CD8-positive, alpha-beta memory T cell (primary cell): ENCODE measurements at places on chromosomes 1 and 21. TPM values are rescaled to one million over a fixed set of nuclear protein-coding genes. Genes with fewer than 3 reads are reported as not detected.

- no peak for DNase-seq
- no peaks in the 10 kb centered on the region for H3K36me3 ChIP-seq
- no peaks in the 10 kb centered on the region for H3K4me1 ChIP-seq
Observed at GRCh38 chr1:205003358-205004131, 39.5 kb upstream of the CNTN2 start.

DNA sequence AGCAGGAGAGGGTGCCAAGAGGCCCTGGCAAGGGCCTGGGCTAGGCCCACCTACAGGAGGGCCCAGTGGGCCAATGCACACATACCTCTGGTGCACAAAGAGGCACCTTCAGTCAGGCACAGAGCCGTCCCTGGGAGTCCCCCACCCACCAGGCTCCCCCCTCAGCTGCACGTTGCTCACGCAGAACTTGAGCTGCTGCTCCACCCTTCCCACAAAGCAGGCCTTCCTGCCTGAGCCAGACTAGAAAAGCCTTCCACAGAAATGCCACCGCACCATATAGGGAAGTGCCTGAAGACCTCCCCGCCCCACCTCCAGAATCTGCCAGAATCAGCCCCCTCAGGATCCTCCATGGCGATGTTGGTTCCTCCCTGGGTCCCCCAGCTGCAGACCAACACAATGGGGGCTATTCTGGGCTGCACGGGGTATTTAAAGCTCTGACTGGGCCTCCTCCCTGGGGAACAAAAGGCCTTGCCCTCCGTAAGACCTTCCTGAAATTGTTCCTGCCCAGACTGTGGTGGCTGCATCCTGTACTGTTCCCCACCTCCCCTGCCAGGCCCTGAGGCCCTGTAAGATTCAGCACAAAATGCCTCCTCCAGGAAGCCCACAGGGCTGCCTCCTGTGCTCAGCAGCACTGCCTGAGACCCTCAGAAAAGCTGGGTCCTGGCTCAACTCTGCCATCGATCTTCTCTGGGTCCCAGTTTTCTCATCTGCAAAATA is 27.2 kb downstream of the HSPG2 start:
- peak overlapping the region; percentile 45 for H3K27ac ChIP-seq
- no peak overlapping the region for H3K4me3 ChIP-seq
- DNase-seq, result peak; percentile 35
- H3K4me1 ChIP-seq, result peaks cover 12% of the 10 kb centered on the region

- H3K36me3 ChIP-seq, result no peaks in the 10 kb centered on the region
- H3K27me3 ChIP-seq, result no peaks in the 10 kb centered on the region
- H3K4me1 ChIP-seq, result peaks cover 44% of the 10 kb centered on the region
- H3K4me3 ChIP-seq, result no peak overlapping the region
- H3K27ac ChIP-seq, result no peak overlapping the region
Observed at GRCh38 chr1:27455139-27455811, 34.7 kb downstream of the WASF2 start.

GRCh38 chr1:27427816-27428315 is 35.4 kb downstream of the GPR3 start:
- peaks cover 10% of the 10 kb centered on the region for H3K36me3 ChIP-seq
- no peaks in the 10 kb centered on the region for H3K27me3 ChIP-seq
- peaks cover 73% of the 10 kb centered on the region for H3K4me1 ChIP-seq
- peak overlapping the region; percentile 37 for H3K4me3 ChIP-seq
- DNase-seq, result no peak

DNA sequence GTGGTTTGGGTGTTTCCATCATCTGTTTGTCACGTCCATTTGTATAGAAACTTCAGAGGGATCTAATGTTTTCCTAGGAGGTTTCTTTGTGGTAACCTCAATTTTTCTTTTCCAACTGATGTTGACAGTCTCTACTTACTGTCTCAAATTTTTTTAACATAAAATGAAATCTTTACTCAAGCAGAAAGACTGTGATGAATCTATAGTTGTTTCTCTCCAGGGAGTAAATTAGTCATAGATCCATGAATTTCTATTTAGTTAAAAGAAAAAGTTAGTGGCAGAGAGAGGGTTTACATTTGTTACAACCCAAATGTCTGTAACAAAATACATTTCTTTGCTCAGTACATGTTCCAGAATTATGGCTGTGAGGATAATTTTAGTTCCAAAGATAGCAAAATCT is 161.6 kb downstream of the DISP1 start:
- H3K27me3 ChIP-seq, result no peaks in the 10 kb centered on the region
- no peak overlapping the region for H3K4me3 ChIP-seq
- H3K36me3 ChIP-seq, result no peaks in the 10 kb centered on the region
- no peaks in the 10 kb centered on the region for H3K4me1 ChIP-seq
- no peak for DNase-seq
- no peak overlapping the region for H3K27ac ChIP-seq

- no peaks in the 10 kb centered on the region for H3K4me1 ChIP-seq
- no peaks in the 10 kb centered on the region for H3K36me3 ChIP-seq
- no peak for DNase-seq
- H3K4me3 ChIP-seq, result no peak overlapping the region
- no peaks in the 10 kb centered on the region for H3K27me3 ChIP-seq
- no peak overlapping the region for H3K27ac ChIP-seq
Observed at GRCh38 chr1:220487297-220487820, 40.6 kb upstream of the MARK1 start.

- H3K4me3 ChIP-seq, result peak overlapping the region; percentile 78
- peaks cover 51% of the 10 kb centered on the region for H3K4me1 ChIP-seq
- H3K36me3 ChIP-seq, result peaks cover 3% of the 10 kb centered on the region
- DNase-seq, result peak; percentile 54
Observed at GRCh38 chr21:34889320-34889675, 159.8 kb downstream of the RUNX1 start.

DNA sequence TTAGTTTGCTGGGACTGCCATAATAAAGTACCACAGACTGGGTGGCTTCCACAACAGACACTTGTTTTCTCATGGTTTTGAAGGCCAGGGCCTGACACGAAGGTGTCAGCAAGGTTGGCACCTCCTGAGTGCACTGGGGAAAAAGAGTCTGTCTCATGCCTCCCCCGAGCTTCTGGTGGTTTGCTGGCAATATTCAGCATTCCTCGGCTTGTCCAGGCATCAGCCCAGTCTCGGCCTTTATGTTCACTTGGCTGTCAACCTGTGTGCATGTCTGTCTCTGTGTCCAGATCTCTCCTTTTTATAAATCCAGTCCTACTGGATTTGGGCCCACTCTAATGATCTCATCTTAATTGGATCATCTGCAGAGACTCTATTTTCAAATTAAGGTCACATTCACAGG is 72.6 kb downstream of the DOP1B start:
- DNase-seq, result no peak
- peaks cover 15% of the 10 kb centered on the region for H3K36me3 ChIP-seq
- H3K4me1 ChIP-seq, result no peaks in the 10 kb centered on the region
- H3K4me3 ChIP-seq, result no peak overlapping the region
- H3K27ac ChIP-seq, result no peak overlapping the region
- no peaks in the 10 kb centered on the region for H3K27me3 ChIP-seq

GRCh38 chr1:111769517-111770146 is 13.9 kb downstream of the DDX20 start:
- no peak overlapping the region for H3K4me3 ChIP-seq
- DNase-seq, result peak; percentile 53
- H3K27me3 ChIP-seq, result no peaks in the 10 kb centered on the region
- H3K36me3 ChIP-seq, result peaks cover 11% of the 10 kb centered on the region

GRCh38 chr1:51442198-51442597 is 76.9 kb downstream of the EPS15 start:
- peaks cover 12% of the 10 kb centered on the region for H3K36me3 ChIP-seq
- no peak overlapping the region for H3K4me3 ChIP-seq
- H3K27me3 ChIP-seq, result no peaks in the 10 kb centered on the region
- DNase-seq, result no peak
- H3K27ac ChIP-seq, result no peak overlapping the region

DNA sequence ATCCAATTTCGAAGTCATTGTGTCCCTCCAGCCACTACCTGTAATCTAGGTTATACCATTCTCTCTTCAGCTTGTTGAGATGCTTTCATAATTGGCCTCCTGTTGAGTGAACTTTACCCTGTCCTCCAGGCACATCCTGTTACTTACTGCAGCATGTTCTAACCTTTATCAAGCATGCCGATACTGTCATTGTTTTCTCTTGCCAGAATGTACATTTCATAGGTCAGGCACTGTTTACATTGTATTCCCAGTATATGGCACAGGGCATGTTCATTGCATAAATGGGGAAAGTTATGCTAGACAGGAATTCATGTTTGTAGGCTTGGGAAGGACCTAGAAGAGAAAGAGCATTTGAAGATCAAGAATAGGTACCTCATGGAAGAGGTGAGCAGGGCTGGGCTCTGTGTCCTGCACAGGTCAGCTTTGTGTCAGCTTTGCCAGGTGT is 10.2 kb downstream of the CXADR start:
- no peaks in the 10 kb centered on the region for H3K27me3 ChIP-seq
- H3K27ac ChIP-seq, result no peak overlapping the region
- no peaks in the 10 kb centered on the region for H3K4me1 ChIP-seq
- DNase-seq, result no peak
- no peaks in the 10 kb centered on the region for H3K36me3 ChIP-seq

DNA sequence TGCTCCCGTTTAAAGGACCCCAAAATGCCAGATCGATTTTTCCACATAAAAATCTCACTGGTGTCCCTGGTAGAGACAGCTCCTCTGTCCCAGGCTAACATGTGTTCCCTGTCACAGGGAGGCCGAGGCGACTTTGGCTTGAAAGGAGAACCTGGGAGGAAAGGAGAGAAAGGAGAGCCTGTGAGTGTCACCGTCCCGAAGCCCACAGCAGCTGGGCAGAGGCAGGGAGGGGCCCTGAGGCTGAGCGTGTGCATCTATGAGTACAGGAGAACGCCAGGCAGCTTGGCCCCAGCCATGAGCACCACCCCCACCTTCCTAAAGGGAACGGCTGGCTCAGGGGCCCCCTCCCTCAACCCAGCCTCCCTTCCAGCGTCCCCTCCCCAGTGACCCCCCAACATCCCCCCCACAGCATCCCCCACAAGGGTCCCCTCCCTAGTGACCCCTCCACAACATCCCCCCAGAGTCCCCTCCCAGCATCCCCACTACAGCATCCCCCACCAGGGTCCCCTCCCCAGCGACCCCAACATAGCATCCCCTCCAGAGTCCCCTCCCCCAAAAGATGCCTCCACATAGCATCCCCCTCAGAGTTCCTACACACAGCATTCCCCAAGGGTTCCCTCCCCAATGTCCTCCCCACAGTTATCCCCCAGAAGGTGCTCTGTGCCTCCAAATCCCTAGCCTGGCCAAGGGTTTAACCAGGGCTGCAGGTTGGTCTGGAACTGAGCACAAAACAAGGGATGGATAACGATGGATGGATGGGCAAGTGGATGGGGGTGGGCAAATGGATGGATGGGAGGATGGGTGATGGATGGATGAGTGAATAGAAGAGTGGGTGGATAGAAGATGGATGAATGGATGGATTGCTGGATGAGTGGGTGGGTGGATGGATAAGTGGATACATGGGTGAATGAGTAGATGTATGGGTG is 25.1 kb downstream of the COL6A2 start:
- DNase-seq, result no peak
- H3K27me3 ChIP-seq, result no peaks in the 10 kb centered on the region
- no peak overlapping the region for H3K27ac ChIP-seq
- H3K4me1 ChIP-seq, result no peaks in the 10 kb centered on the region

DNA sequence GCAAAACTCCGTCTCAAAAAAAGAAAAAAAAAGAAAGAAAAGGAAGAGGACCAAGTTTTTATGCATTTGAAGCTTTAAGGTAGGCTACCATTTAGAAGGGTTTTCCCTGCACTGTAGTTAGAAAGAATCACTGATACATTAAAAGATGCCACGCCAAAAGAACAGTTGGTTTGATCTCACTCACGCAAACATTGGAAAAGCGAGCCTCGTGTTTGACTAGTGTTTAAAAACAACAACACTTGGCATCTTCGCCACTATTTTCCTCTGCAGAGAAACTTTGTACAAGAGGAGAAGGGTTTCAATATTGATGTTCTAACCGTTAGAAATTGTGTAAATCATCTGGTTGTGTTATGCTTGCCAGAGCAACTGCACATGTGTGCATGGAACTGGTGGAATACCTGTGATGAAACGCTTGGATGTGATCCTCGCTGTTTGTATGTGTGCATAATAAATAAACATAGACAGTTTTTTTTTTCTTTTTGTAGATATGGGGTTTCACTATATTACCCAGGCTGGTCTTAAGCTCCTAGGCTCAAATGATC is 24.0 kb upstream of the CAMTA1 start:
- H3K27me3 ChIP-seq, result no peaks in the 10 kb centered on the region
- DNase-seq, result no peak
- no peaks in the 10 kb centered on the region for H3K36me3 ChIP-seq
- no peak overlapping the region for H3K4me3 ChIP-seq
- H3K27ac ChIP-seq, result no peak overlapping the region

- H3K4me3 ChIP-seq, result no peak overlapping the region
- H3K27ac ChIP-seq, result no peak overlapping the region
- H3K36me3 ChIP-seq, result peaks cover 4% of the 10 kb centered on the region
Observed at GRCh38 chr1:37948166-37948565, 1.3 kb upstream of the INPP5B start.

- H3K27ac ChIP-seq, result no peak overlapping the region
- H3K4me1 ChIP-seq, result no peaks in the 10 kb centered on the region
- no peaks in the 10 kb centered on the region for H3K27me3 ChIP-seq
- no peak for DNase-seq
- H3K4me3 ChIP-seq, result no peak overlapping the region
Observed at GRCh38 chr1:86951430-86951829, 37.0 kb downstream of the HS2ST1 start.

DNA sequence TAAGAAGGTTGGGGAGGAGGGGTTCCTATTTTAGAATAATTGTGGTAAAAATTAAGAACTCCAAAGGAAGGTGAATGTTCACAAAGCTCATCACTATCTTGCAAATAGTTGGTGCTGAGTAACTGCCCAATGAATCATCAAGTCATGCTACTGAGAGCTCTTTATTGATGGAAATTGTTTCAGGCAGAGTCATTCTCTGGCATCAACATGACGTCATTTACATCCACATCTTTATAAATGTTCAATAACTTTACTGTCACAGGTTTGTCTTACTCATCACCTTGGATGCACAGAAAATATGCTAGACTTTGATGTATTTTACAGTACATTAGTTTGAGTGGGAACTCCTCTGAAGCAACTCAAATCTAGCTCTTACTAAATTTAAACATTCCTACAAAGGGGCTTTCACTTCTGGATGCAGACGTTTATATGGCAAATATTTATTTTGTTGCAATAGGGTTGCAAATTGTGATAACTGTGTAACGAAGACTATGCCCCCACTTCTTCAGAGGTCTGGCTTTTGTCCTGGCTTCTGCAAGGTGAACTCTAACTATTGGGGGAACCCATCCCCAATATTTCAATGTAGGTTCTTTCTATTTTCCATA is 273.7 kb upstream of the AJAP1 start:
- H3K27ac ChIP-seq, result no peak overlapping the region
- no peaks in the 10 kb centered on the region for H3K36me3 ChIP-seq
- no peaks in the 10 kb centered on the region for H3K27me3 ChIP-seq
- no peak for DNase-seq
- no peak overlapping the region for H3K4me3 ChIP-seq
- peaks cover 4% of the 10 kb centered on the region for H3K4me1 ChIP-seq

- H3K27me3 ChIP-seq, result no peaks in the 10 kb centered on the region
- no peak overlapping the region for H3K27ac ChIP-seq
- H3K36me3 ChIP-seq, result no peaks in the 10 kb centered on the region
- H3K4me1 ChIP-seq, result no peaks in the 10 kb centered on the region
- H3K4me3 ChIP-seq, result no peak overlapping the region
Observed at GRCh38 chr21:26788790-26789189, 56.4 kb downstream of the ADAMTS1 start.

GRCh38 chr1:78743626-78744025 is 94.0 kb downstream of the IFI44 start:
- no peak overlapping the region for H3K27ac ChIP-seq
- no peaks in the 10 kb centered on the region for H3K36me3 ChIP-seq
- H3K4me3 ChIP-seq, result no peak overlapping the region
- H3K4me1 ChIP-seq, result no peaks in the 10 kb centered on the region

Gene INAVA
- 0.24 TPM for total RNA-seq

Gene CCDC18
- 10.7 TPM for total RNA-seq

Gene SLC6A17
- 0.07 TPM for total RNA-seq

Gene PCAT6
- 0.51 TPM for total RNA-seq

Gene GPR37L1
- total RNA-seq, result not detected

Gene CFHR3
- total RNA-seq, result not detected
